ENCODE measurements at places on chromosomes 5 and 9.
A peak's percentile ranks its signal among the peaks of the same experiment; 100 is the strongest.

DNA sequence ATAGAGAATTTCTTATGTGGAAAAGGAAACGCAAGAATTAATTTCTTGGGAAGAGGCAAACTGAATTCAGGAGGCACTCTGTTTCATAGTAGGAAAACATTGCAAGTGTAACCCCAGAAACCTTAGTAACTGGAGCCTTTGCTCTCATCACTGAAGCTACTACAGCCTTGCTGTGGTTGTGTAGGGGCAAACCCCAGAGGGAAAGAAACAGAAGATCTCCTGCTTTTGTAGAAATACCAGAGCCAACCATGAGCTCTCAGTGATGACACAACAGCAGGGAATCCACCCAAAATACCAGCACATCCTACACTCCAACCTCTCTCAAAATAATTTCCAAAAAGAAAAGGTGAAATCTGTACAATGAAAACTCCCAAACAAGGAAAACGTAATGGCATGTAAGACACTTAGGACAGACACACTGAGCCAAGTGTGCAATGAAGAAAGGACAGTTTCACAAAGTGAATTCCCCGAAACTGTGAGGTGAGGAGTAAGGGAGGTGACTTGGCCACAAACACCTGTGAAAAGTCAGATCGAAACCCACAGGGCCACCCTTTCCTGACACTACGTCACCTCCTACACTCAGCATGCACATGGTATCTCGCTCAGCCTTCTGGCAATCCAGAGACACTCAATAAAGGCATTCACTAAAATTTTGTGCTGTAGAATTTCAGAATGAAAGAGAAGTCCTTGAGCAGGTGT, 8.5 kb upstream of the ACSL6 start:
- DNase-seq = no peak
- peaks cover 23% of the 10 kb centered on the region for H3K27me3 ChIP-seq
- no peaks in the 10 kb centered on the region for H3K4me1 ChIP-seq
- no peak overlapping the region for H3K4me3 ChIP-seq
- H3K36me3 ChIP-seq = no peaks in the 10 kb centered on the region
- H3K27ac ChIP-seq = no peak overlapping the region

DNA sequence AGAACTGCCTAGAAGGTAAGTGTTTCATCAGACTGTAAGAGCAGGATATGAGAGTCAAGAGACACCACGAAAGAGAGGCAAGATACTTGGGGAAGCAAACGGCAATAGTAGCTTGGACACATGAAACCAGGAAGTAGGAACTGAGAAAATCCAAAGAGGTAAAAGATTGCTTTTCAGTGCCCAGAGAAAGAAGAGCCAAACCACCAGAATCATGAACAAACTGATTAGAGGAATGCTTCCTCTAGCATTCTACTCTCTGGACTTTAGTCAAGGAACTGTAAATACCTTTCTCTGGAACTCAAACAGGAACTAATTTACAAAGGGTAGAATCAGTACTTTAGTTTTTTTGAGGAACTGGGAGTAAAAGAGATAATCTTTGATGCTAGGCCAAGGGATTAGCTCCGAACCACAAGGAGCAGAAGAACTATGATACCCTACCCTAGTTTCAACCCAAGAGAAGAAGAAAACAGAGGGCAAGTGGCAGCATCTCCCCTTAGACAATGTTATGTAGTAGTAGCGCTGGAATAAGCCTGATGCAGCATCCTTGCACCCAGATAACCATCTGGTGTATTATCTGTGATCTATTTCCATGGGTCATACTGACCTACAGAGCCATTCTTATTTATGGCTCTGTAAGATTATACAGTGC, 41.3 kb downstream of the EFCAB9 start:
- DNase-seq = no peak
- peaks cover 31% of the 10 kb centered on the region for H3K36me3 ChIP-seq
- H3K4me1 ChIP-seq = peaks cover 15% of the 10 kb centered on the region
- no peak overlapping the region for H3K4me3 ChIP-seq
- no peaks in the 10 kb centered on the region for H3K27me3 ChIP-seq

DNA sequence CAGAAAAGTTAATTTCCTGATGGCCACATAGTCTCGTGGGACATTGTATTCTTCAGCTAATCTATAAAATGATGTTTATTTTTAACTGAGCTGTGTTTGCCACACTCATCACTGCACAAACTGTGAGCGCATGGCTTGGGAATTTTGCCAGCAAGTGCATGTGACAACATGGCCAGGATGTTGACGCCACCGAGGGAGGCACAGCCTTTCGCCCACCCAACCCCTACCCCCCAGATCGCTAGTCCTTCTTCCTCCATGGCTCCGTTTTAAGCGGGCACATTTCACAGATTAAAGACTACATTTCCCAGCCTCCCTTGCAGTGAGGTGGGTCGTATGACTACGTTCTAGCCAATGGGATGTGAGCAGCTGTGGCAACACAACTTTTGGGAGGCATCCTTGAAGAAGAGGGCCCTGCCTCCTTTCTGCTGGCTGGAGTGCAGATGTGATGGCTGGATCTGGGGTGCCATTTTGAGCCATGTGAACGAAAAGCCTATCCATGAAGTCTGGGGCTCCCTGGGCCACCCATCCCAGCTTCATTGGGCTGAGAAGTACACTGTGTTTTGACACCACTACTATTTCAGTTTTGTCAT, 7.9 kb downstream of the NRARP start:
- H3K27me3 ChIP-seq = peaks cover 50% of the 10 kb centered on the region
- H3K4me1 ChIP-seq = peaks cover 35% of the 10 kb centered on the region
- no peak overlapping the region for H3K27ac ChIP-seq
- DNase-seq = no peak
- H3K36me3 ChIP-seq = no peaks in the 10 kb centered on the region
- no peak overlapping the region for H3K4me3 ChIP-seq

- H3K36me3 ChIP-seq = no peaks in the 10 kb centered on the region
- no peak overlapping the region for H3K4me3 ChIP-seq
- no peak for DNase-seq
- H3K4me1 ChIP-seq = no peaks in the 10 kb centered on the region
Observed at GRCh38 chr9:36940881-36941280, 93.2 kb downstream of the PAX5 start.

GRCh38 chr9:38172586-38172985, 103.6 kb upstream of the SHB start:
- H3K4me1 ChIP-seq = no peaks in the 10 kb centered on the region
- H3K4me3 ChIP-seq = no peak overlapping the region
- H3K27ac ChIP-seq = peak overlapping the region; percentile 27
- no peaks in the 10 kb centered on the region for H3K27me3 ChIP-seq
- H3K36me3 ChIP-seq = no peaks in the 10 kb centered on the region

- no peaks in the 10 kb centered on the region for H3K36me3 ChIP-seq
- no peak overlapping the region for H3K4me3 ChIP-seq
- no peak overlapping the region for H3K27ac ChIP-seq
- H3K27me3 ChIP-seq = no peaks in the 10 kb centered on the region
- no peaks in the 10 kb centered on the region for H3K4me1 ChIP-seq
- no peak for DNase-seq
Observed at GRCh38 chr5:92605591-92605990, 975.4 kb downstream of the NR2F1-AS1 start.

- H3K27ac ChIP-seq = no peak overlapping the region
- H3K4me1 ChIP-seq = peaks cover 59% of the 10 kb centered on the region
- H3K27me3 ChIP-seq = no peaks in the 10 kb centered on the region
- no peak overlapping the region for H3K4me3 ChIP-seq
Observed at GRCh38 chr9:112754578-112754977, 4.0 kb downstream of the SNX30 start.

GRCh38 chr9:77838986-77839385, 190.9 kb upstream of the GNA14 start:
- no peak for DNase-seq
- no peak overlapping the region for H3K4me3 ChIP-seq
- no peak overlapping the region for H3K27ac ChIP-seq
- H3K36me3 ChIP-seq = no peaks in the 10 kb centered on the region
- no peaks in the 10 kb centered on the region for H3K27me3 ChIP-seq

GRCh38 chr5:77294185-77294584, 83.7 kb downstream of the PDE8B start:
- DNase-seq = no peak
- no peak overlapping the region for H3K27ac ChIP-seq
- H3K27me3 ChIP-seq = no peaks in the 10 kb centered on the region
- no peaks in the 10 kb centered on the region for H3K36me3 ChIP-seq
- H3K4me1 ChIP-seq = no peaks in the 10 kb centered on the region

GRCh38 chr5:74465724-74466123, 174.8 kb downstream of the ENC1 start:
- no peak overlapping the region for H3K27ac ChIP-seq
- H3K4me1 ChIP-seq = no peaks in the 10 kb centered on the region
- H3K4me3 ChIP-seq = no peak overlapping the region

All from suprapubic skin (tissue), 4 donors.